Hippocampal formation (tissue), 2 donors: ENCODE measurements at places on chromosomes 16 and 17.

- DNase-seq = no peak
These were observed 1.1 kb upstream of the XYLT1 start for GRCh38 chr16:17471719-17472461.

- no peak for DNase-seq
These were observed 4.6 kb downstream of the CFAP20 start for GRCh38 chr16:58124601-58124915.

DNA sequence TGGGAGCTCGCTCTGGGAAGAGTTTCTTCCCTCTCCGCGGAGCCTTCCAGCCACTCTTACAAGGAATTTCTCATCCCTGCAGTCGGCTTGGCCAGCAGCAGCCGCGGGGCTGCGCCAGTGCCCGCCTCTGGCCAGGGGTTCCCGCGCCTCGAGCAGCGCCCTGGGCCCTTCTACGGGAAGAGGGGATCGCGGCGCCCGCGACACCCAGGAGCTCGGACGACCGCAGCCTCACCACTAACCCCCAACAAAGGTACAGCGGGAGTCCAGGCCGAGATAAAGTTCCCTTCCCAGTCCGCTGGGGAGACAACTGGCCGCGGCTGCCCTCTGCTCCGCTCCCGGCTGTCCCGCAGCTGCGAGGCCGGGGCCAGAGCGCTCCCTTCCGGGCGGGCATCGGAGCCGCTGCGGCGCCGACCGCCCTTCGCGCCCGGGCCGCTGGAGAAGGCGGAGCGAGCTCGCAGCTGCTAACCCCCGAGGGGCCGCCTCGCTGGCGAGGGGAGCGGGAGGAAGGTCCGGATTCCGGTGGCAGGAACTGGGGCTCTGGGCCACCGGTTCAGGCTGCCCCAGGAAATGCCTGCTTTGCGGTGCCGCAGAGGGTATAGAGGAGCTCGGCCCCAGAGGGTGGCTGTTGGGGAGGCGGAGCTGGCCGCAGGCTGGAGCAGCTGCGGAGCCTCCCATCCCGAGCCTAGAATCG lies 3.6 kb upstream of the HS3ST3B1 start:
- DNase-seq = no peak

DNA sequence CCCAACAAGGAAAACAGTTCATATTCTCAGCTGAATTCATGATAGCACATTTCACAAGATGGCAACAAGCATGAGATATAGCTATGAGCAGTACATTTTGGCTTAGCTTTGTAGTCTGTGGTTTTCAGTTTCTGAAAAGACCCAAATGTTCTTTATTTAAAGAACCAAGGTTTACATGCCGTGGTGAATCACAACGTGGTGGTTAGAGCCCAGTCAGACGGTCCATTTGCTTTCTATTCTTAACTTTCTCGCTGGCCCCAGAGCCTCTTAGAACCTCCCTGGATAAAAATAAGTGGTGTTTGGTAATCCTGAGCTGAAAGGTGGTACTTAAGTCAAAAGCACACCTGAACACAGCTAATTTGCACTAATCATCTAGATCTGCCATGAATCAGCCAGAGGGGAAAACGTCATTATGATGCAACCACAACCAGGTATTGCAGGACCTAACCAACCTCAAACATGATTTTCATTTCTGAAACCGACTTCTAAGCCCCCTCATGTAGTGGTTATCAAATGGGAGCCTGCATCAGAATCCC lies 18.6 kb upstream of the HAPSTR1 start:
- DNase-seq = no peak

DNA sequence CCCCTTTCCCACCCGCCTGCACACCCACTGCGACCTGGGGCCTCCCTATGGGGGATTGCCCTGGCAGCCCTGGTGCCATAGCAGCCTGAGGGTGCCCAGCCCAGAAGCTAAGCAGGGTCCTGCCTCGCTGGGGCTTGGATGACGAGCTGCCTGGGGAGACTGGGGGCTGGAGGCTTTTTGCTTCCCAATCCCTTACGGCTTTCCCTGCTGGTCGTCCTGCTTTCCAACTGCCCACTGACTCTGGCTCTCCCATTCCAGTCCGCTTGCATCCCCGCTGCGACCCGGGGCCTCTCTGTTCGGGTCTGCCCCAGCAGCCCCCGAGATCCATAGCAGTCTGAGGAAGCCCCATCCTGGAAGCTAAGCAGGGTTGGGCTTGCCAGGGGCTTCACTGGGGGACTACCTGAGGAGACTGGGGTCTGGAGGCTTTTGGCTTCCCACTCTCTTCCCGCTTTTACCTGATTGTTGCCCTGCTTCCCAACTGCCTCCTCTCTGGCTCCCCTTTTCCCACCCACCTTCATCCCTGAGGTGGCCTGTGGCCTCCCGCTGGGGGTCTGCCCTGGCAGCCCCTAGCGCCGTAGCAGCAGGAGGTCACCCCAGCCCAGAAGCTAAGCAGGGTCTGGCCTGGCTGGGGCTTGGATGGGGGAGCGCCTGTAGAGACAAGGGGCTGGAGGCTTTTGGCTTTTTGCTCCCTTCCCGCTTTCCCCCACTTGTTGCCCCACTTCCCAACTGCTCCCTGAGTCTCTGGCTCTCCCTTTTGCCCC lies 2292.8 kb downstream of the TP53TG3F start:
- no peak for DNase-seq

GRCh38 chr17:39139561-39139960 lies 11.9 kb downstream of the PLXDC1 start:
- no peak for DNase-seq

DNA sequence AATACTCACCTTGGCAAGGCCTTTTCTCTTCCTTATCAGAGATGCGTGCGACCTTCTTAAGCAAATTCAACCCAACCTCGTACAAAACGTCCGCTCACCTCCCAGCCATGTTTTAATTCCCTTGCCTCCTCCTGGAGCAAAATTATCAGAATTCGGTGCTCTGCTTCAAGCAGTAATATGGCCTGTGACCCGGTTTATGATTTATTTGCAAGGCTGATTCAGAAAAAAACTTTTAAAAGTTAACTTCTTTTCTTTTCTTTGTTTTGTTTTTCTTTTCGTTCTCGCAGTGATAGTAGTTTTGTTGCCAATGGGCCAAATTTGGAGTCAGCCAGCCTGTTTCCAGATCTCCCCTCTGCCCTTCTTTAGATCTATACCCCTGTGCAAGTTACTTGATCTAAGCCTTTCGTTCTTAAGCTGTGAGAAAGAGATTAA lies at the start of gene PHLPP2:
Gene PHLPP2, minus strand, starts transcription at position 382 of the 432 bp plus-strand sequence. CDS start 9,906 bp downstream, outside the sequence.
- no peak for DNase-seq

DNA sequence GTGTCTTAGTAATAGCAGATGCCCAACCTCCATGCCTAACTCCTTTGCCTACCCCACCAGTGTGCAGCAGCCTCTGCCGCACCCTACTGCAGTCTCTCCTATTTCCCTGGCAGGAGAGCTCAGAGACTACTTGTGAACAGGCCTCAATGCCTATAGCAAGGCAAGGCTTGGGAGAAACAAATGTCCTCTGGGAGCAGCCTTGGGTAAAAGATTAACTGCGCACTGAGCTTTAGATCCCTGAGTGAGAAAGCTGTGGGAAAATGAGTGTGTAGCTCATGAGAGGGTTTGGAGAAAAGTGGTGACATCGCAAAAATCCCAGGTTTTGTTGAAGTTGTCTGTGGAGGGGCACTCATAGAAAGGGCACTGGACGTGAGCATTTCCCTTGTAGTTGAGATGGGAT lies 335.8 kb downstream of the WWOX start:
- no peak for DNase-seq

DNA sequence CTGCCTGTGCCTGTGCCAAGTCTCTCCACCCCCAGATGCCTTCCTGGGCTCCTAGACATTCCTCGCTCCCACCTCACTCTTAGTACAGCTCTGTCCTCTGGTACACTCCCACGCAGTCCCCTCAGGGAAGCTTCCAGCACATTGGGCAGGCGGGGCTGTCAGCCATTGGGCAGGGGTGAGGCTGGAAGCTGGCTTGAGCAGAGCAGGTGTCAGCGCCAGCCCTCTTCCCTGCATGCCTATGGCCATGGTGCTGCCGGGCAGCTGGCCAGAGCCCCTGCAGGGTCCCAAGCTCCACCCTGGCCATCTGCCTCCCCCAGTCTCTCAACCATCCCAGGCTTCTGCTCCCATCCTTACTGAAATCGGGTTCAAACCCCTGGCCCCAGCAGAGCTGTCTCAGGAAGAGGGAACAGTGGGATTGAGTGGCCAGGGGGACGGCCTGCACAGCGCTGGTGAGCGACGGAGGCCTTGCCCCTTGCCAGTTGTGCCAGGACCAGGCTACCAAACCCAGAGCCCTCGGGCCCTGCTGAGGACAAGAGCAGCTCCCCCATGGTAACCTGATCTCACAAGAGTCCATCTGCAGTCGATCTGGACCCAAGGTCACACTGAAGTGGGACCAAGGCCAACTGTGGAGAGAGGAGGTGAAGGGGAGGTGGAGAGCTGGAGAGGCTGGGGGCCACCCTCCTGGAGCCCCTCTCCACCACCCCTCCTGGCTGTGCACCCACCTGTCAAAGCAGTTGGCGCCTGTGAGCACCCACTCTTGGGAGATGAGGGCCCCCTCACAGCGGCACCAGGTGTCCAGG lies 2.4 kb upstream of the B9D1 start:
- DNase-seq = no peak

DNA sequence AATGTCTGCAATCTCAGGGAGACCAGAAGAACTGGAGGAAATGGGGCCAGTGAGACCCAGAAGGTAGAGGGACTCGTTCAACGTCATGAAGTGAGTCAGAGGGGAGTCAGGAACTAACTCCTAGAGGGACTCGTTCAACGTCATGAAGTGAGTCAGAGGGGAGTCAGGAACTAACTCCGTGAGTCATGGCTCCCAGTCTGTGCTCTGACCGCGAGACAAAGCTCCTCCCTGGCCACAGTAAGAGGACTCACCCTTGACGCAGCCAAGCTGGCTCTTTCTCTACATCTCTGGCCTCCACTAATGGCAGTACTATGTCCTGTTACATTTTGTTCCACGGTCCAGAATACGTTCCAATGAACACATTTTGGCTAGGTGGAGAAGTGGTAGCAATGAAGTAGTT lies 902.5 kb downstream of the KCNJ2 start:
- no peak for DNase-seq

- no peak for DNase-seq
These were observed 5.6 kb upstream of the CDK5R1 start for GRCh38 chr17:32481193-32481592.

GRCh38 chr17:63993368-63993985 lies 4.7 kb upstream of the PRR29 start:
- no peak for DNase-seq

GRCh38 chr16:81657781-81658180 lies 121.3 kb upstream of the PLCG2 start:
- DNase-seq = no peak

GRCh38 chr17:76268015-76268749 lies 3.0 kb downstream of the UBALD2 start:
- DNase-seq = peak; percentile 68

GRCh38 chr16:483341-484075 lies 44.0 kb upstream of the CAPN15 start:
- peak; percentile 31 for DNase-seq

DNA sequence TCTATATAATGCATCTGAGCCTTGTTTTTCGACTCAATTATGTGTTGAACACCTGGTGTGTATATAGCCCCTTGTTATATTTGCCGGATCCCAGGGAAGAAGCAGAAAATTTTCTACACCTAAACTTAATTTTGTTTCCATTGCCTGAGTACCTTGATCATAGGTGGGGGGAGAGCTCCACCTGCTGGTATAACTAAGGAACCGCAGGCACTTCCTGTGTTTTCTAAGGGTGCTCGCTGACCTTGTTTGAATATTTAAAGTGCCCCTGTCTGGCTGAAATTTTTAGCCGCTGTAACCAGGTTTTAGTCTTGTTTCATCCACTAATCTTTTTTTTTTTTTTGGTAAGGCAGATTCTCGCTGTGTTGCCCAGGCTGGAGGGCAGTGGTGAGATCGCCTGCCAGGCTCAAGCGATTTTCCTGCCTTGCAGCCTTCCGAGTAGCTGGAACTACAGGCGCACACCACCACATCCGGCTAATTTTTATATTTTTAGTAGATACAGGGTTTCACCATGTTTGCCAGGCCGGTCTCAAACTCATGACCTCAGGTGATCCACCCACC lies 6.5 kb upstream of the NUBP1 start:
- DNase-seq = peak; percentile 39

DNA sequence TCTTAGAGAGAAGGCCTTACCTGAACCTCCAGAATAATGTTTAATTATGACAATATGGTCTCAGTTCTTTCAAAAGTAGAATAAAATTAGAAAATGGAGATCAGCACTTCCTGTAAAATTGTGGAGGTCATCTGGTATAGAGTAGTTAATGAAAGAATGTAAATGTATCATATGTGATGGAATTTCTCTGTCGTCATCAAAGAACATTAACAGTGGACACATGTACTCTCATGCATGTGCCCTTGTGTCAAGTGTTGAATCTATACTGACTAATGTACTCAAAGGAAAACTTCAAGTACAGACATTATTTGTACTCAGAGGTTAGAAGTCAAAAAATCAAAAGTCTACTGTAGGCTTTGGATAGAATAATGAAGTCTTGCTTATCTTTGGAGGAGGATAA lies 129.2 kb upstream of the MYOCD start:
- DNase-seq = no peak

DNA sequence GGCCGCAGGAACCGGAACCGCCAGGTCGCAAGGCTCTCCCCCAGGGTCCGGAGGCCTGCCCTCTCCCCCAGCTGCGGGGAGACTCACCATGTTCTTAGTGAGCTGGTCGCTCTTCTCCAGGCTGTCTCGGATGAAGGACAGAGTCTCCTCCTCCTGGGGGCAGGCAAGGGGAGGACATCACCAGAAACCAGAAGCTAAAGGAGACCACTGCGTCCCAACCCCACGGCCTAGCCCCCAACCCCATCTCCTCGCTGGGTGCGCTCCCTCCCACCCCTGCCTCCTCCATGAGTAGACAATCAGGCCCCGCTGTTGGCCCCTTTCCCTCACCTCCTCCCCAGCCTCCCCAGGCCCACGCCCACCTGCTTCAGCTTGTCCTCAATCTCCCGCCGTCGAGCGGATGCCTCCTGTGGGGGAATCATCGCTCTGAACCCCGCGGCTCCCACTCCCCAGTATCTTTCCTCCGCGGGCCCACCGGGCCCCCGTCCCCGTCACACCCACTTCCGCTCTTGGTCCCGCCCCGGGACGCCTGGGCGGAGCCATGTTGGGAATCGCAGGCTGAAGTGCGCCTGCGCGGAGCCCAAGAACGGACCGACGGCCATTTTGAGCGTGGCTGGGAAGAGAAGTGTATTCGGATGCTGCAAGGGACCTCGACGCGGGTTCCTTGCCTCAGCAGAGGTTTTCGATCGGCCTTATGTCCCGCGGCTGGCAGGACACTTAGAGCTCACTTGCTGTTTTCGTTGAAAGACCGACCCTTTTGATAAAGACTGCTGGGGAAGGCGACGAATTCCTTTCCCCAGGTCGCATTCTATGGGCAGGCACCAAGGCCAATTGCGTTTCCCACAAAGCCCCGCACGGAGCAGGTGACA lies at the start of gene EXOC7:
Gene EXOC7, minus strand, starts transcription at position 514 of the 866 bp plus-strand sequence. Its CDS starts 95 bp downstream, at position 419.
- DNase-seq = peak; percentile 86

- no peak for DNase-seq
These were observed 32.6 kb upstream of the CBFA2T3 start for GRCh38 chr16:89009343-89010209.
